Right atrium auricular region (tissue), 2 donors: ENCODE measurements at places on chromosomes 5 and 9. TPM values are rescaled to one million over a fixed set of nuclear protein-coding genes. Genes with fewer than 3 reads are reported as not detected.

- H3K36me3 ChIP-seq = no peaks in the 10 kb centered on the region
- H3K27ac ChIP-seq = no peak overlapping the region
- no peaks in the 10 kb centered on the region for H3K4me1 ChIP-seq
- H3K4me3 ChIP-seq = no peak overlapping the region
Observed at GRCh38 chr5:54774281-54775170, 210.9 kb downstream of the ESM1 start.

DNA sequence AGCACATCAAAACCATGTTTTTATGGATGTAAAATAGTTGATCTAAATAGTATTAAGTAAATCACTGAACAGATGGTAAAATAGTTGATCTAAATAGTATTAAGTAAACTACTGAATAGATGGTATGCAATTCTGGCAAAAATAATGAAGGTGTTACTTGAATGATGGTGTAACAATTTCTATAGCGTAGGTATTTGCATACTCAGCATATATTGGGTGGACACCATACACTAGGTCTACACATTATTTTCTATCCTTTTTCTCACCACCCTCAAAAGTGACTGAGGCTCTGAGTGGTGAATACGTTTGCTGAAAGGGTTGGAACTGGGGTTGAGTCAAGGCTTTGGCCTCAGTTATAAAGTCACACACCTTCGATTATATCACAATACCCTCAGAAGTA is 81.3 kb downstream of the ATP10B start:
- H3K4me1 ChIP-seq = no peaks in the 10 kb centered on the region
- no peak overlapping the region for H3K27ac ChIP-seq
- no peak for DNase-seq
- H3K27me3 ChIP-seq = no peaks in the 10 kb centered on the region

GRCh38 chr5:34598177-34598794 is 57.8 kb upstream of the RAI14 start:
- H3K36me3 ChIP-seq = no peaks in the 10 kb centered on the region
- H3K27me3 ChIP-seq = no peaks in the 10 kb centered on the region
- H3K4me3 ChIP-seq = no peak overlapping the region
- H3K4me1 ChIP-seq = no peaks in the 10 kb centered on the region

NTNG2 gene
- 16.9 TPM for total RNA-seq
